ENCODE measurements at places on chromosomes 16 and 17.

DNA sequence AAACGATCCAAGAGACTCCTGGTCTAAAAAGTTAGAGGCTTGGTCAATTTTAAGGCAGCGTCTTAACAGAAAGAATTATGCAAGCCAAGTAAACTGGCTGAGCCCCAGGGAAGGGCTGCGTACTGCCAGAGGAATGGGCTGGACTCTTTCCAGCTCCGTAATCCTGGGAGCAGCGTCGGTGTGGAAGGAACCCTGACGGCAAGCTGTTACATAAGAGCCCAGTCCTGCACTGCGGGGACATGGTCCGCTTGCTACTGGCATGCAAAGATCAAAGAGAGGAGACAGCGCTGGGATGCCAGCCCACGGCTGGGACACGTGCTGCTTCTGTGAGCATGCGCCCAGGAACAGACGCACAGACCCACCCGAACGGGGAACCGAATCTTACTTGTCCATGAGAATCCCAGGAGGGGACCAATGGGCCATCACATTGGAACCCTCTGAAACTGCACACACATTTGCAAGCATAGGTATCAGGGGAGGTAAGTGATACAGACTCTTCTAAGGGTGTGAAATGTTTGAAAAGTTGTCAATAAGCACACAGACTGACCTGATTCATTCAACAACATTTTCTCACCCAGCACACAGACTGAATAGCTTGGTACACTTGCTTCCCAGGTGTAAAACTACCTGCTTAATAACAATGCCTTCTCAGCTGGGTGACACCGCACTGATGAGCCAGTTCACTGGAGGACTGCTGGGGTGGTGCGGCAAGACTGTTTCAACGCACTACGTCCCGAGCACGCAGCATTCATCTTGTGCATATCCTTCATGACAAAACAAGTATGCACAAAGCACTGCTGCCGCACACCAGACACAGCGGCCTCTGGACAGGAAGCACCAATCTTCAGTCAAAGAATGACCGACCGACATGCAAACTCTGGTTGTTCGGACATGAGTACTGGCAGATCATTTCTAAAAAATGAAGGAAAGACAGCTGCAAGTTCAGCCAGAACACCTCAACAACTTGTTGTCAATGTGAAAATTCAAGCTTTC, 94.9 kb downstream of the ANKRD11 start:
- DNase-seq: peak; percentile 80

GRCh38 chr17:33381201-33381600, 88.1 kb upstream of the ASIC2 start:
- no peak for DNase-seq

- DNase-seq: no peak
Measured at GRCh38 chr17:59423137-59423724, 91.8 kb downstream of the YPEL2 start.

GRCh38 chr17:2068519-2069051, 13.7 kb downstream of the HIC1 start:
- DNase-seq: no peak

GRCh38 chr16:77300256-77300655, 101.0 kb downstream of the SYCE1L start:
- no peak for DNase-seq

GRCh38 chr16:4514606-4515005, 24.0 kb downstream of the CDIP1 start:
- DNase-seq: no peak

GRCh38 chr17:22202702-22203101, 510.4 kb downstream of the KCNJ18 start:
- no peak for DNase-seq

DNA sequence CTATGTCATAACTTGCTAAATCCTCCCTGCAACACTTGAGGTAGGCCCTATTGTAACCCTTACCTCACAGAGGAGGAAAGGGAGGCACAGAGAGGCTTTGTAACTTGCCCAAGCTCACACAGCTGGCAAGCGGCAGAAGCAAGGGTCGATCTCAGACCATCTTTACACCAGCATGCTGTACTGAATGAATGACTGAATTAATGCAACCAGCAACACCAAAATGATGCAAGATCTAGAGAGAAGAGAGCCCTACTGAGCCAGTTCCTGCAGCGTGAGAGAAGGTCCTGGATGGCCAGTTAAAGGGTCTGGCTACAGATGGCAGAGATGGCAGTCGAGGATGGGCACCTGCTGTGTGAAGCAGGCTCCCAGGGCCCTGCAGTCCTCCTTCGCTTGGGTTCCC, 8.2 kb upstream of the KLHL36 start:
- DNase-seq: no peak

DNA sequence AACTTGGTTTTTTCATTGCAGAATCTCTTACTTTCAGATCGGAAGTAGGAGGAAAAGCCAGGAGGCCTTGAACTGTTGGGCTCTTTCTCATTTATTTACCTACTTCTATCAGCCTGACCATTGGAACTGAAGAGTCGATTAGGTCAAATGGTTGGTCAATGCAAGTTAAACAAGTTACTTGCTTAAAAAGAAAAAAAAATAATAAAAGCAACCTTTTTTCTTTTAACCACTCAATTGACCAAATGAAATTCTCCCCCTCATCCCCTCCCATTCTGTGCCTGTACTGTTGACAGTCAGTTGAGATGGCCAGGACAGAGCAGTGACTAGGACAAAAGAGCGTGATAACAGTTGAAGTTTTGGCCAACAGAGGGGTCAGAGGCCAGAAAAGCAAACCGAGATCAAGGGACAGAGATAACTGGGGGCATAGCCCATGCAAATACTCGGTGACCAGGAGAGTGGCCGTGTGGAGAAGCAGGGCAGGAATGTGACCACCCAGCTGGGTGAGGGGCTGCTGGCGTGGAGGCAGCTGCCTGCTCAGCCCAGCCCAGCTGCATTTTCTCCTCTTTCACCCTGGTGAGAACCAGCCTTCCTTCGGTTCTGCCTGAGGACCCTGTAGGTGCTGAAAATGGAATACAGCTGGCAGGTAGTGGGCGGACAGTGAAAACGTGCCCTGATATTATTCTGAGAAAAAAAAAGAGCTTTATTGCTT, 72.2 kb downstream of the HS3ST3B1 start:
- DNase-seq: no peak

DNA sequence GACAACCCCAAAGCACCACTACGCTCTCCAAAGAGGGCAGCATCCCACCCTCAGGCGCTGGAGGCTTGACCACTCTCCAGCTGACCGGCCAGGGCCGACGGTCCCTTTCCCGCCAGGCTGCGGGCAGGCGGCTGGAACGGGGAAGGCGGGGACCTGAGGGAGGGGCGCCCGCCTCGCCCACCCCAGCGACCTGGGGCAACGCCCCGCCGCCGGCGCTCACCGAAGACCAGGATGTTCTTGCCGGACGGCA, 431 bp downstream of the DYNC1LI2 start:
- no peak for DNase-seq

- no peak for DNase-seq
Measured at GRCh38 chr17:66548659-66549310, 246.4 kb downstream of the PRKCA start.

- no peak for DNase-seq
Measured at GRCh38 chr16:583470-583814, 6.4 kb upstream of the RAB40C start.

DNA sequence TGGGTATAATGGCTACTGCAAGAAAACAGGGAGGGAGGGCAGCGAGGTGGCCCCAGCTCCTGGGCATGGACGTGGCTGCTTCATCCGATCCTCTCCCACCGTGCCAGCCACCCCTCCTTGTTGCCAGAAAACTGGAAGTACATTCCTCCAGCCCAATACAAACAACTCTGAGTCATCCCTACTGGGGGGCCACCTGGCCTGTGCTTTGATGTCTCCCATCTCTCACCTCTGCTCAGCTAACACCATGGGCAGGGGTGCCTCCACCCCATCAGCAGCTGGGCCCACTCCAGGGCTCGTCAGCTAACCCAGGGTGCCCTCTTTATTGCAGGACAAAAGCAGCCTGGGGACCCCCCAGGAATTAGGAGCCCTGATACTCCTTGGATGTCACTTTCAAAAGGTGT, 2.0 kb downstream of the RHBDF2 start:
- DNase-seq: no peak

DNA sequence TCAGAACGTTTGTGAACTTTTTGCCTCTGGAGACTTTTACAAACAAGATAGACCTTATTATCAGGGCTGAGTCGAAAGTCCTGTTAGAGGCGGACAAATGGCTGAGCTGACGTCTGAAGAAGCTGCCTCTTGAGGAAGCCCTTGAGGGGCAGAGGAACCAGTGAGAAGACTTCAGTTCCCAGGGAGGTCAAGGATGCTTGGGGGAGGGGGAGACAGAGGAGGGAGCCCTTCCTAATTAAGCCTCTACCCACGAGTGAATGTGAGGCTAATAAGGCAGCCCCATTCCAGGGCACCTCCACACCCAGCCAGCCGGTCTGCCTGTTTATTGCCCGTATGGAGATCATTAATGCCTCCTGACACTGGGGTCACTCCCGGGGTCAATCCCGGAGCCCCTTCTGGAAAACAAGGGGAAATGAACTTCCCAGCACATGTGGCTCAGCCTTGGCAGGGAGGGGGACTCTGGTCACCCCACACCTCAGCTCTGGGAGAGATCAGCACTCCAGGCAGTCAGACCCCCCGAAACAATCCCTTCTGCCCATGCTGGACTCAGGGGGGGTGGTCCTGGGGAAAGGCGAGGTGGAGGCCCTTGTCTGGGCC, 9.2 kb upstream of the TBX4 start:
- DNase-seq: no peak

DNA sequence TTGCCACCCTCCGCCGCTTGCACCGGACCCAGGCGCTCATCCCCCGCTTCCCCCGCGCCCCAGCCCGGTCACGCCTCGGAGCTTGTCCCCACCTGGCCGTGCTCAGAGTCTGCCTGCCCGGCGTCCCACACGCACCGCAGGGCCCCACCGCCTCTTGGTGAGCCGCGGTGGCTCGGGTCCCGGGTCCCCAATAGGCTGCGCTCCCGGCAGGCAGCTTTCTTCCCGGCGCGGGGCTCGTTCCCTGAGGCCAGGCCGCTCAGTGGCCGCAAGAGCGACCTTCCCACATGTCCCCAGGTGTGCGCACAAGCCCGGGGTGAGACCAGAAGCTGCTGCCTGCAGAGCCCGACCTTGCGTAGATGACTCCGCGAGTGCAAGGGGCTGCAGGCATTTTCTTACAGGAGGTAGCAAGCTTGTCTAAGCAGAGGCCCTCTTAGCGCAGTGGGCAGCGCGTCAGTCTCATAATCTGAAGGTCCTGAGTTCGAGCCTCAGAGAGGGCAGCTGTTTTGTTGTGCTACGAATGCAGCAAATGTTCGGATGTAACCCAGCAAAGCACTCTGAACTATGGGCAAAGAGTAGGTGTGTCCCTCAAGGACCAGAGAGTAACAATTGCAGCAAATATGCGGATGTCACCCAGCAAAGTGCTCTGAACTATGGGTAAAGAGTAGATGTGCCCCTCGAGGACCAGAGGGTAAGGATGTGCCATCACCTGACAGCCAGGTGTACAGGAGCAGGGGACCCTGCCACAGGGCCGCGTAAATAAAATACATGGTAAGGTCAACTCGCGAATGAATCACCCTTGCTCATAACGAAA, 15.6 kb downstream of the TLE7 start:
- peak; percentile 20 for DNase-seq

- DNase-seq: no peak
Measured at GRCh38 chr16:73280388-73280787, 232.5 kb upstream of the ZFHX3 start.

DNA sequence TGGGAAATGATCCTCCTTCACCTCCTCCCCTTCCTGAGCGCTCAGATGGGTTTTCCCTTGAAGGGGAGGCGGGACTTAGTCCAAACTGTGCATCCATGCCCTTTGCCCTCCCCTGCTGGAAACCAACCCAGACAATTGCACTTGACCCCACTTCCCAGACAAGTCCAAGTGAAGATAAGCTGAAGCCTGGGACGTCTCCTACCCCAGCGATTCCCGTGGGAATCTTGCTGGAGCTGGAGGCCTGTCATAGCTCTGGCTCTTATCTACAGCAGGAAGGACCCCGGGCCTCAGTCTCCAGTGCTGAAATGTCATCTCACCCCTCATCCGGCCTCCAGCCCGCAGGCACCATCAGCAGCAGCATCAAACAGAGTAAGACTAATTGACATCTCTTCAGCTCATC, 6.5 kb upstream of the NGFR start:
- no peak for DNase-seq

DNA sequence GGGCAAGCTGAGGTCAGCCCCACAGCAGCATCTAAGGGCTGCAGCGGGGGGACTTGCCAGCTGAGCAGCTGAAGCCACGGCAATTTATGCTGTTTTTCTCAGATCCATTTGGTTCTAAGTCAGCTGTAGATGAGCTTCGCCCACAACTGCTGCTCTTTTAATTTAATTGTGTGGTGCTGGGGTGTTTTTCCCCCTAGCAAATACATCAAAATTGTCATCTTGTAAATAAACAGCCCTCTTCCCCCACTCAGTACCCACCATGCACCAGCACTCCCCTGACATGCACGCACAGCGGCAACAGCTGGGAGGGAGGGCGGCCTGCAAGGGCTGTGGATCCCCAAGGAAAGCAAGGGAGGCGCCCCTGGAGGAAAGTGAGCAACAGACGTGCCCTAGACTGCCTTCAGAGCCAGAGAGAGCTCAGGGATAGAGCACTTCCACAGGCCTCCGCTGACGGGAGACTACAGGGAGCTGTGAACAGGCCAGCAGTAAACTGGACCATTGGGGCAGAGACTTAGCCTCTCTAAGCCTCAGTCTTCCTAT, 149.5 kb downstream of the TMEM132E start:
- DNase-seq: peak; percentile 39

GRCh38 chr16:11303405-11304138, 22.4 kb upstream of the PRM1 start:
- DNase-seq: no peak

Data from brain (organoid and tissue), 16 donors.